ENCODE measurements at places on chromosomes 7 and 10.
A peak's percentile ranks its signal among the peaks of the same experiment; 100 is the strongest.

DNA sequence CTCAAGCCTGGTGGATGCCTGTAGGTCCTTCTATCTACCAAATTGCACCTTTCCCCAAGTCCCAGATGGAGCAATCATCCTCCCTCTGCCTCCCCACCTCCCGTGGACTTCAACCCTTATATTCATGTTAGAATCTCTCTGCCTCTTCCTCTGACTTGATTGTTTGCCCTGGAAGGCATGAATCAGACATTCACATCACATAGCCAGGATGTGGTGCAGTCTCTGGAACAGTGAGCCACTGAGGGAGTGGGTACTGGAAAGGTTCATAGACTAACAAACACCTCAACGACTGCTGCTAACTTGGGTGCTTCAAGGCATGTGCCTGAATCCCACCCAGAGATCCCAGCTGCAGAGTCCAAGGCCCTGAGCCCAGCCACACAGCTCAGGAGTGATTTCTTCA, 494.0 kb downstream of the TNS3 start:
- DNase-seq = no peak
- peaks cover 12% of the 10 kb centered on the region for H3K4me1 ChIP-seq
- H3K36me3 ChIP-seq = no peaks in the 10 kb centered on the region
- H3K27me3 ChIP-seq = no peaks in the 10 kb centered on the region
- H3K27ac ChIP-seq = no peak overlapping the region

- no peaks in the 10 kb centered on the region for H3K36me3 ChIP-seq
- no peak overlapping the region for H3K4me3 ChIP-seq
- H3K27me3 ChIP-seq = no peaks in the 10 kb centered on the region
- DNase-seq = no peak
- no peak overlapping the region for H3K27ac ChIP-seq
Measured at GRCh38 chr10:86779220-86780017, 23.0 kb downstream of the BMPR1A start.

GRCh38 chr10:93383562-93383981, 98.6 kb downstream of the MYOF start:
- peak overlapping the region; percentile 52 for H3K27ac ChIP-seq
- peaks cover 41% of the 10 kb centered on the region for H3K36me3 ChIP-seq
- no peaks in the 10 kb centered on the region for H3K27me3 ChIP-seq

- DNase-seq = no peak
- no peak overlapping the region for H3K27ac ChIP-seq
- no peaks in the 10 kb centered on the region for H3K4me1 ChIP-seq
- H3K4me3 ChIP-seq = no peak overlapping the region
- peaks cover 77% of the 10 kb centered on the region for H3K27me3 ChIP-seq
Measured at GRCh38 chr10:131277969-131278368, 33.6 kb downstream of the TCERG1L start.

- H3K36me3 ChIP-seq = no peaks in the 10 kb centered on the region
- H3K27ac ChIP-seq = no peak overlapping the region
- no peak overlapping the region for H3K4me3 ChIP-seq
Measured at GRCh38 chr10:74863551-74863950, 37.2 kb downstream of the KAT6B start.

Measured in left ventricle myocardium inferior (tissue), 1 donor.